ENCODE measurements at places on chromosomes 4 and X.

DNA sequence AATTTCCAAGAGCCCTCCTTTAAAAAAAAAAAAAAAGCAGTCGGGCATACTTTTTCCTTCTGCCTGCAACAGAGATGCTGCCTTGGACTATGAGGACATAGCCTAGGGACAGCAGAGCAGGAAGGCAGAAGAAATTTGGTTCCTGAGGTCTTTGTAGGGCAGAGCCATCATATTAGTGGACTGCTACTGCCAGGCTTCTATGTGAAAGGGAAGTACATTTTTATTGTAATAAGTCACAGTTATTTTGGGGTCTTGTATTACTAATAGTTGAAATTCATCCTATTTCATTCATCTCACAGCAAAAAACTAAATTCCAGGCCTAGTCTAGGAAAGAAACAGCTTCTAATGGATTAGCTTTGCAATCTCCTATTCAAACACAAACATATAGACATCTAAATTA, 211.2 kb downstream of the NSUN7 start:
- DNase-seq, result no peak

- no peak for DNase-seq
These were observed 134.6 kb upstream of the MAB21L2 start for GRCh38 chr4:150447356-150447755.

DNA sequence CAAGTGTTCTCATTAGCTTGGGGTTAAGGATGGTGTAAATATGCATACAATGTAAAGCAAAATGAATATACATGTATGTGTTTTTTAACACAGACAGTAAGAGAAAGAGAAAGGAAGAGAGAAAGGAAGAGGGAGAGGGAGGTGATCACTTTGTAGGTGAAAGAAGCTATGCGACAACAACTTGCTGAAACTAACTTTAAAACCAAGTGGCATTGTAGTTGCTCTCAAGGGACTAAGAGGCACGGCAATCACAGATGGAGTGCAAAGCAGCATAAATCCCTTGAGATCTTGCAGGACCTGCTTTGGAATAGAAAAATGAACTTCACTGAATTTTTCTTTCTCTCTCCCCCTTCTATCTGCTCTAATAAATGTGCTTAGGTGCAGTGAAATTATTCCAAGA, 1665.0 kb upstream of the TENM3 start:
- no peak for DNase-seq

DNA sequence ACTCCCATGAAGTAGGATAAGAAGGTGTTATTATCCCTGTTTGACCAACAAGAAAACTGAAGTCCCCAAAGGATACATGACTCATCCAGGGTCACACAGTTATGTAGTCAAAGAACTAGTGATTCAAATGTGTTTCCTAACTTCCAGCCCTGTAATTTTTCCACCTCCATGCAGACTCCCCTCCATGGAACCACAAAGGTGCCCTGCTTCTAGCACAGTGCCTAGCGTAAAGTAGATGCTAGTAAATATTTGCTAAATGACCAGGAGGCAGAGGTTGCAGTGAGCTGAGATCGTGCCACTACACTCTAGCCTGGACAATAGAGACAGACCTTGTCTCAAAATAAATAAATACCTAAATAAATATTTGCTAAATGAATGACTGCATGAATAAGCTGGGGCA, 55.8 kb downstream of the FRMPD3 start:
- no peak for DNase-seq

GRCh38 chr4:130705023-130705422, 1609.1 kb downstream of the C4orf33 start:
- DNase-seq, result no peak

DNA sequence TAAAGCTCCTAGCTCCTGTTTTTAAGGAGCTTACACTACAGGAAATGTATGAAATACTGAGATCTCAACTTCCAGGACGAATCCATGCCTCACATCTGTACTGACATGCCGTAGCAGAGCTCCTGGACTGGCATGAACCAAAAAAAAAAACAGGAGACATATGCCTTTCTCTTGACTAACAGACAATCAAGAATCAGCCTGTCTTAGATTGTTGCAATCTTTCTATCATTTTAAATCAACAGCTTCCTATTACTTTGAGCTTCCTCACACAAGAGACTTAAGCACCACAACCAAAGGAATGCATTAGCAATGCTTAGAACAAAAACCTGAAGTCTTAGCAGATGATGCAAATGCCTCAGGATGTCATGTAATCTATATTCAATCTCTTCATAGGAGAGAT, 34.7 kb upstream of the AREG start:
- DNase-seq, result no peak

- no peak for DNase-seq
These were observed 32.8 kb downstream of the FHDC1 start for GRCh38 chr4:152968806-152969394.
